Femur (tissue), 1 donor: ENCODE measurements at places on chromosomes 6 and 20.

- DNase-seq, result no peak
These were observed 457.4 kb downstream of the PKHD1 start for GRCh38 chr6:51630011-51630410.

- DNase-seq, result peak; percentile 26
These were observed 652 bp downstream of the BMP6 start for GRCh38 chr6:7726416-7727085.

GRCh38 chr20:7629880-7630279 is 310.4 kb downstream of the HAO1 start:
- no peak for DNase-seq

DNA sequence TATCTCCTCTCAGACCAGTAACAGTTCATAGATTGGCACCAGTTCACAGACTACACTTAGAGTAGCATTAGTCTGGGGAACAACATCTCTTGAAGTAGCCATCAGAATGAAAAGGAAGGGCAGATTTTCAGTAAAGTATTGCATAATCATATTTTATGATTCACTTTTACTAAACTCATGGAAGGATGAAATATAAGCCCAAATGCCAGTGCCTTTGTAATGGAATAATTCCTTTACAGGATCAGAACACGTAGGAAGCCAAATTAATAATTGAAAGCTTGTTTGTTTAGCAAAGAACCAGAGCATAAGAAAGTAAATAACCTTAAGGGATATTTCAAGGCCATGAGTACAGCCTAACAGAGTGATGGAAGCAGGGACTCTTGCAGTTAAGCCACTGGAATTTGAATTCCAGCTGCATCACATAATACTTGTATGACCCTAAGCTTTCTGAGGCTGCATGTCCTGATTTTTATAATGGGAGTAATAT is 11.4 kb upstream of the LOC128125822 start:
- no peak for DNase-seq

- no peak for DNase-seq
These were observed 89.0 kb downstream of the EDN1 start for GRCh38 chr6:12379181-12379580.

DNA sequence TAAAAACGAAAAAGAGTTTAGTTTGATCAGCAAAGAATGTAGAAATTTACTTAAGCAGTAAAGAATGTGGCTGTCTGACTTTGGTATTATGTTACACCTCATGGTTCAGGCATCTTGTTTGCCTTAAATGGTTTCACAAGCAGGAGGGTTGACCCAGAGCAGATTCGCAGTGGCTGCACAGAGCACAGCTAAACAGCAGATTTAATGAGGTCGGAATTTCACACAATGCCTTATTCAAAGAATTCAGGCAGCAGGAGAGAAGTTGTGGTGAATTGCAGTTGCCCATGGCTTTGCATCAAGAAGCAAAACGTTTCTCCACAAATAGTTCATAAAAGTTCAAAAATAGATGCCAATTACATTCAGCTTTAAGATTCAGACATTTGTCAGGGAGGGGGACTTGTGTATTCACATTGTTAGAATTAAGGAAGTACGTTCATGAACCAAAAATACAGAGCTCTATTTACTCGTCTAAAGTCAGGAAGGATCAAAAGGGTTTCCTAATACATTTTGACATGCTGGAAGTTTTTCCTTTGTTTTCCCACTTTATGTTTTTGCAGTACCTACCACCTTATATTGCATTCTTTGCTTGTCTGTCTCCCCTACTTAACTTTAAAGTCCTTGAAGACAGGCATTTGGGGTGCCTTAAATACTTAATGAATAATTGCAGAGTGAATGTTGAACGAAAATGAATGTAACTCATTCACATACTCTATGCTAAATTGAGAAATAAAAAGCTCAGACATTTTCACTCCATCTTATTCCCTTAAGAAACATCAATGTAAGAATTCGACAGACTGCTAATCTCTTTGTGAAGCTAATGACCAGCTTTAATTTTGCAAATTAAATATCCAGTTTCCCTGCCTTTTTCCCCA is 1163.6 kb upstream of the CITED2 start:
- DNase-seq, result peak; percentile 60

- DNase-seq, result no peak
These were observed 53.2 kb downstream of the IRF4 start for GRCh38 chr6:444653-445275.

DNA sequence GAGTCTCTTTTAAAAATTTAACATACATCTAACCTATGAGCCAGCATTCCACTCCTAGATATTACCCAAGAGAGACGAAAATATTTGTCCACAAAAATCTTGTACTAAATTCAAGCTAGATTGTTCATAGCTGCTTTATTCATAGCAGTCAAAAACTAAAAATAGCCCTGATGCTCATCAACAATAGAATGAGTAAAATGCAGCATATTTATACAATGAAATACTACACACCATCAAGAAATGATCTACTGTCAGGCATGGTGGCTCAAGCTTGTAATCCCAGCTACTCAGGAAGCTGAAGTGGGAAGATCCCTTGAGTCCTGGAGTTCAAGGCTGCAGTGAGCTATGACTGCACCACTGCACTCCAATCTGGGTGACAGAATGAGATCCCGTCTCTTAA is 22.0 kb upstream of the SRC start:
- DNase-seq, result no peak

DNA sequence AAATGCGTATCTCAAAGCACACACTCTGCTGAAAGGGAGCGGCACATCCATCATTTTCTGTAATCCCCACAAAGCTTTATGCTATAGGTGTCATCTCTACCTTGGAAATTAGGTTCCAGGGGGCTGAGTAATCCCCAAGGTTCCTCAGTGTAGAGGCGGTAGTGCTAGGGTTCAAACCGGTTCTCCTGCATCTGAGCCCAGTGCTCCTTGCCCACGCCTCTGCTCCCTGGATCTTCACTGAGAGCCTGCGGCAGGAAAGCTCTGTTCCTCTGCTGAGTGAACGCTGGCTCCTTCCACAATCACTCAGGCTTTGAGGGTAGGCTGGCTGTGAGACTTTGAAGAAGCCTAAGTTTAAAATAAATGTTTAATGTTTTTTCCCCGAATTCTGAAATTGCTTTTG is 24.9 kb downstream of the SLC22A23 start:
- no peak for DNase-seq

DNA sequence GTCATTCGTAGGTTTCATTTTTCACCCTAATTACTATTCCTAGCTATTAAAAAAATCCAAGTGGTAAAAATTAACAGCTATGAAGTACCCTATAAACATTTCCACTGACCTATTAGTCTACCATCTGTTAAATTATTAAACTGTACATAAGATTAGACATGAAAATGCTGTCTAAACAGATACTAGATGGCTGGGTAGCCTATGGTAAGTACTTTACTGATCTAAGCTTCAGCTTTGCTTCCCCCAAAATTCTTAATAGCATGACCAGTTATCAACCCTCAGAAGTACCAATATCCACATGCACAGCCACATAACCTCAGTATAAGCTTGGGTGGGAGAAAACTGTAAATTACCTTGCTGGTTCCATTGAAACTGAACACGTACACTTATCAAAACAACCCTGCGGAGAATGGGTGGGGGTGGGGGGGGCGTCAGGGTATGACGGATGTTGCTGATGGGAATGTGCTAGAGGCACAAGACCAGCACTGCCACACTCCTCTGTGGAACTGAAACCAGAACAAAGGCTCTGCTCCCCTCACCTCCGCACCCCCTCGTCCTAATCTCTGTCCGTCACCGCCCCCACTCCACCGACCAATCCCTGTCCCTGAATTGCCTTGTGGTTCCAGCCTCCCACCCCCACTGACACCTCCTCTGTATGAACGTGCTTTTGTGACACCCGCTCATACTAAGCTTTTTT is 45.3 kb downstream of the B4GALT5 start:
- no peak for DNase-seq

GRCh38 chr6:147067184-147067583 is 137.0 kb upstream of the STXBP5 start:
- no peak for DNase-seq

DNA sequence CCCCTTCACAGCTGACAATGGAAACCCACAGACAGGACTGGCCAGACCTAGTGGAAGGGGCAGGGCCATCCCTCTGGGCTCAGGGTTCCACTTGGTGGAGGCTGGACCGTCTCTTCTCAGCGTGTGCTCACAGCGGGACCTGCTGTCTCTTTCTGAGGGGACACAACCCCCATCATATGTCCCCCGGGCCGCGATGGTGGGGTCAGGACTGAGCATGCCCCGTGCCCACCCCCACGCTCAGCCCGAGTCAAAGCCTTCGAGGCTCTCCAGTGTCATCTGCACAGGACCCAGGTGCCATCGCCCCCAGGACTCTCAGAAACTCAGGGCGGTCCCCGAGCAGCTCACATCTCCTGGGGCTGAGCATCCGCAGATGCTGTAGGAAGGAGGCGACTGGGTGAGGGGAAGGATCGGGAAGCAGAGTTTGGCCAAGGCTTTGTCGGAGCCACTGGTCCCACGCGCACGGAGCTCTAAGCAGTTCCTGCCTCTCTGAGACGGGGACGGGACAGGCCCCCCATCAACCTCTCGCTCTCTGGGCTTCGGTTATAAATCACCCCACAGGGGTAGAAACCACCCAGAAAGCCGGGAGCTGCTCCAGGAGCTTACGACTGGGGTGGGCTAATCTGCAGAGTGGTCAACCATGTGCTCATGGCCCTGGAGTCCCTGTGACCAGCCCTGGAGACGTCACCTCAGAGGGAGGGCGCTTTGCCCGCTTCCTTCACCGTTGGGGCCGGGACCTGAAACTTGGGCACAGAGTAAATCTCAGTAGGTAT is 183.4 kb upstream of the SULF2 start:
- no peak for DNase-seq

DNA sequence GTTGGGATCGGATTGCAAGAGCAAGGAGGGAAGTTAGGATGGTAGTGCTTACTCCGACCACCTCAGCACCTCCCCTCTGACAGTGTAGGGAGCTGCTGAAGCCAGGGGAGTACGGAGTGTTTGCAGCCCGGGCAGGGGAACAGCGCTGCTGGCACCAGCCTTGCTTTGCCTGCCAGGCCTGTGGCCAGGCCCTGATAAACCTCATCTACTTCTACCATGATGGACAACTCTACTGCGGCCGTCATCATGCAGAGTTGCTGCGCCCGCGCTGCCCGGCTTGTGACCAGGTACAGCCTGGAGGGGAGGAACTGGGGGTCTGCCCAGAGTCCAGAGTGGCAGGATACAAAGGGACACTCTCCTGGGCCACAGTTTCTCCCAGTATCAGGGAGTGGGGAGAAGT is 2.2 kb upstream of the TOMM6 start:
- no peak for DNase-seq

GRCh38 chr6:65170273-65170672 is 536.8 kb downstream of the EYS start:
- DNase-seq, result no peak

DNA sequence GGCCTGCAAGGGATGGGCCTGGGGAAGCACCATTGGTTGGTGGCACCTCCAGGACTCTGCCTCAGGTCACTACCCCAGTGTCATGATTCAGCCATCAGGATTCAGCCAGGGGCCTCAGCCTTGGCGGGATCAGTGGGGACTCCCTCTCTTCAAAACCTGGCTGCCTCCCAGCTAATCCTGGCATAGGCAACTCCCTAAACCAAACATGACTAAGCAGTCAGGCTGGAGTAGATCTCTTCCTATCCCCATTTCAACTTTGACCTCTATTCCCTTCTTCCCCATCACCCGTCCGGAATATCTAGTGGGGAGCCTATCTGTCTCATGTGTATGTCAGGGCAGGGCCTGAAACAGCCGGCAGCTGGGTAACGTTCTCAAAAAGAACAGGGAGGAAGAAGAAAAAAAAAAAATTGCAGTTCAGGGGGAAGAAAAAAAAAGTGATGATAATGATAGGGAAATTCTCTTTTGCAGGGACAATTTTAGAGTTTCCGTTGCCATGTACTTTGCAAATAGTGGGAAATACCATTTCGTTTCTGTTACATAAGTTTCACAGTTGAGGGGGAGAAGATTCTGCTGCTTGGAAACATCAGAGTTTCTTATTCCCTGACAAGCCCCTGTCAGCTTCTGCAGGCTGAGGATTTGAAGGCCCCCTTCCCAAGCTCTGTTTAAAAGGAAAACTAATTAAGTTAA is 4.1 kb upstream of the PREX1 start:
- no peak for DNase-seq

GRCh38 chr6:74070091-74070490 is 374.1 kb downstream of the CD109 start:
- DNase-seq, result no peak

DNA sequence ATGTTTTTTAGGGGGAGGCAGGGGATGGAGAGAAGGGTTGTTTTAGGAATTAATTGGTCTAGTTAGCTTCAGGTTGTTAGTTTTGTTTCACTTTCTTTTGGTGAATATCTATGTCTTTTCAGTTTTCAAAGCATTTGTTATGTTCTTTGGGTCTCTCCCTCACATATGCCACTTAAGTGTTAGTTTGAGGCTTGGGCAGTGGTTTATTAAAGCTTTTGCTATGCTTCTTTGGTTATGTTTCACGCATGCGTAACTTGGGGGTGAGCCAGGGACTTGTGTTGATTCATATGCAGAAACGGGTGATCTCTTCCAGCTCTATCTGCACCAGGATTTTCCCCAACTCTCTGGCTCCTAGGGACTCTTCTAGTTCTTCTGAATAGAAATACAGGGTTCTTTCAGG is 11.4 kb upstream of the MMS22L start:
- DNase-seq, result no peak

DNA sequence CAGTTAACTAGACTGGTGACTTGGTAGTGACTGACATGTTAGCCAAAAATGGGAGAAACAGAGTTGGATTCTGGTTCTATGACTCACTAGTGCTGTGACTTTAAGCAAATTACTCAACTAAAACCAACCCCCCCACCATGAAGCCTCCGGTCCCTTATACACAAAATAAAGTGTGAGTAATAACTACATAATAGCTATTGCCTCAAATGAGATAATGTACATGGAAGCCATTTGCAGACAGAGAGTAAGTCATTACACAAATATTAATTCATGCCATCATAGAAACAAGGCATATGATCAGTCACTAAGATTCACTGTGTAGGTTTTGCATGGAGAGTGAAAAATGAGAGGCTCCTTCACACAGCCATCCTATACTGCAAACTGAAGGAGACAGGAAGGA is 111.9 kb downstream of the HIVEP2 start:
- DNase-seq, result no peak

GRCh38 chr20:692044-692443 is 16.4 kb upstream of the SCRT2 start:
- no peak for DNase-seq

- no peak for DNase-seq
These were observed 13.3 kb downstream of the HLA-DPB1 start for GRCh38 chr6:33088931-33089620.

GRCh38 chr6:102474041-102474807 is 1080.7 kb downstream of the GRIK2 start:
- DNase-seq, result no peak
